EL (cell line): ENCODE measurements at places on chromosomes 7 and 10.

DNA sequence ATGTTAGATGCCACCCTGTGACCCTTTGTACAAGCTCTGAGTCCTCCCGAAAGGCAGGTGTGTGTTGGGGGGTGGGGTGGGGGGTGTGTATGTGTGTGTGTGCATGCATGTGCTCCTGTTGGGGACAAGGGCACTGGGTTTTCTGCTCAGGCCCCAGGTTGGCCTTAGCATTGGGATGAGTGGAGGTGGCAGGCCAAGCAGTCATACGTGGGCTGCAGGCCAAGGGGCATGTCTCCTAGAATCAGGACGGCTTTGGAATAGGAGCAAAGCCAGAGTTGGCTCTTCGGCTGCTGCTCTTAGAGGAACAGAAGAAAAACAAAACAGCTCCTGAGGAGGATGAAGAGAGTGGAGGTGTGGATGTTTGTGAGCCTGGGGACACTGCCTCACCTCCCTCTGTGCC is 26.0 kb downstream of the HSPA12A start:
- DNase-seq = no peak

GRCh38 chr10:48497780-48498770 is 106.8 kb downstream of the ARHGAP22 start:
- DNase-seq = no peak

DNA sequence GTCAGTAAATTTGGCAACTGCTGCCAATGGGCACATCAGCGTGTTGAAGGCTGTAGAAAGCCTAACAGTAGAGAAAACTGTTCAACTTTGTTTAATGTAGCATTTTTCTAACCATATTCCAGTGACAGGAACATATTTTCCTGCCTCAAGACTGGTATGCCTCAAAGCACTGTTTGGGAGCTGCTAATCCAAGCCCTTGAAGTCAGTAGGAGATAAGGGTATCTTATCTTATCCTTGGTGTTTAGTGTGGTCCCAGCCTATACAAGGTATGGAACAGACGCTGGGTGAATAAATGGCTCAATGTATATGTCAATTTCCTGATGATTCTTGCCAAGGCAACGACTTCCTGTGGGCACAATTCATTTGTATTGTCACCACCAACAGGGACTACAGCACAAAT is 97.5 kb upstream of the CREB5 start:
- no peak for DNase-seq

DNA sequence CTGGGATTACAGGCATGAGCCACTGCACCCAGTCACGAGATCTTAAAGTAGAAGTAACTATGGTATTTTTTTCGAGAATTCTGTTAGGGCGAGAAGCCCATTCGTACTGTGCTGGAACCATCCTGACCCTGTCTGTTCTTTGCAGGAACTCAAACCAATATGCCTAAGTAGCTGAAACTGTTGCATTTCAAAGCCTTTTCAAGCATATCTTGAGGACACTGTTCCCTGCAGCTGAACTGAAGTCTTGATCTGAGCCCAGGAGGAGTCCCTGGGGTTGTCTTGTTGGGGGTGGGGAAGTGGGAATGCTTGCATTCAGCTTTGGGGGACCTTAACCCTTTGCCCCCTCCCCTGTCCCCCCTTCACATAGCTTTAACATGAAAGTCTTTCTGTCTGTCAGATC is 61.5 kb downstream of the CUX1 start:
- DNase-seq = no peak

DNA sequence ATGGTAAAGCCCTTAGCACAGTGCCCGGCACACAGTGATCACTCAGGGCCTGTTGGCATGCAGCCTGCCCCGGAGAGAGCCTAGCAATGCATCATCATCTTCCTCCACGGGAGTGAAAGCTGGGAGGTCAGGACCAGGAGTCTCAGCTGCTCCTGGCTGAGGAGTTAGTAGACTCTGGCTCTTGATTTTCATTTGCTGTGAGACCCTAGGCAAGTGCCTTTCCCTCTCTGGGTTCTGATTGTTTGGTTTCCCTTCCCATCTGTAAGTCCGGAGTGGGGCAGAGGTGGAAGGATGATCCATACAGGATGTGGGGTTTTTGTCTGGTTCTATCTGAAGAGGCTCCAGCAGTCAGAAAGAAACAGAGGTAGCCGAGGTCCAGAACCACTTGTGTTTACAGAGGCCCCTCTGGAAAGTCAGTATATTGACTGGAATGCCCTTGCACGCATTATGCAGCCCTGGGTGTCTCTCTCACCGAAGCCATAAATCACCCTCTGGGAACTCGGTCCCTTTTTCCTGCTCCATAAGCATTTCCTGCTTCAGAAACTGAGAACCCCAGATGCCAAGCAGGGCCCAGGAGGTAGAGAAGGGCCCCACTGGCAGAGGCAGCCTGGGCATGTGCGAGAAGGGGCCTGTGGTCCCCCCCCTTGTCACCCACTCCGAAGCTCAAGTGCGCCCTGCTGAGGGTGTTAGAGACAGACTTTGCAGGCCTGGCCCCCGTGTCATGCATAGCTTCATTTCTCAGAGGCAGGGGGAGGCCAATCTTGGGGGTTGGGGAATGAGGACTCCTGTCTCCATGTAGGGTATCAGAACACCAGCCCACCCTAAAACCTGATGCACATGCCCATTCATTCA is 8.5 kb downstream of the UNC5B start:
- DNase-seq = no peak

GRCh38 chr10:25441270-25441669 is 266.5 kb downstream of the GPR158 start:
- no peak for DNase-seq
